Activated naive CD4-positive, alpha-beta T cell treated with anti-CD3 and anti-CD28 coated beads, Interleukin-2, amount 10 ng/mL, durations not matched to agents 7 days and 5 days (primary cell): ENCODE measurements at places on chromosomes 5 and 9.
A peak's percentile ranks its signal among the peaks of the same experiment; 100 is the strongest.

DNA sequence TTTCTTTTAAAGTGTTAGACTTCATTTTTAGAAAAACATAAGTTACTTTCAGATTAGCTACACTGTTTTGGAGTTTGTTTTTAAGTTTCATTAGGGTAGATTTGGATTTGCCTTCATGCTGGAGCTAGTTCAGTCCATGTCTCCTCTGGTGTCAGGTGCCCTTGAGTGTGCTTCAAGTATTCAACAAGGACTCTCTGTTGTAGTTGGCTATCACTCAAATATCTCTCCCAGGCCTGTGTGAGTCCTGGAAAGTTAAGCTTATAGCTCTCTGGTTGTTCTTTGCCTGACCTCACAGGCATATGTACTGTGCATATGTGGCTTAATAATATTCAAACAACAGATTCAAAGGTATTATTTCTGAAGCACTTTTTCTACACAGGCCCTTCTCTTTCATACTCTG is 45.4 kb downstream of the PTBP3 start:
- DNase-seq = no peak

GRCh38 chr5:111584651-111585050 is 72.3 kb upstream of the STARD4 start:
- no peak for DNase-seq

- no peak for DNase-seq
These were observed 14.5 kb downstream of the SLC23A1 start for GRCh38 chr5:139368613-139369012.

DNA sequence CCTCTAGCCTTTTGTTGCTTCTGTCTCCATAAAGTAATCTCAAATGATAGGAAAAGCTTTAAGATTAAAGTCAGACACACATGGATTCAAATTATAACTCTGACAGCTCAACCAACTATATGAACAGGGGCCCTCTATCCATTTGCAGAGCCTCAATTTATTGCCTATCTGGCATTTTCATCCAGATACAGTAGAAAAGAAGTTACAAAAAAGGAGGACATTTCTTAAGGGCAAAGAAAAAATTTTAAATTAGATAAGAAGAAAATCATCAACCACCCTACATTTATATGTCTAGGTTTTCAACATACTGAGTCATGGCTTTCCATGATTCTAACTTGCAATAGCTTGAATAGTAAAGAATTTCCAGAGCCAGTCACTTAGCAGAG is 567.2 kb downstream of the CAAP1 start:
- DNase-seq = no peak

DNA sequence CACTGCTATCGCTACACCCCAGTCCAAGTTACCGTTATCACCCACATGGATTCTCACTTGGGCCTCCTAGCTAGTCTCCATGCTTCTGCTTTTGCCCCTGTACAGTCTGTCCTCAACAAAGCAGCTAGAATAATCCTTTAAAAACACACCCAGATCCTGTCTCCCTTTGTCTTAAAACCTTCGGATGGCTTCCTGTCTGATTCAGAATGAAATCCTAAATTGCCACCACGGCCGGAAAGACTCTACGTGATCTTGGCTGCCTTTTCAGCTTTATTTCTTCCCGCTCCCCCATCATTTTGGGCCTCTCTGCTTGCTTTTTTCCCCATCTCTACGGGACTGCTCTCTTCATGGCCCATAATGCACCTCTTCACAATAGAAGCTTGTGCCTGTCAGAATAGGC is 33.4 kb downstream of the GDNF start:
- no peak for DNase-seq

- DNase-seq = no peak
These were observed 411.5 kb downstream of the PLK2 start for GRCh38 chr5:58048185-58048925.

- peak; percentile 49 for DNase-seq
These were observed 1.3 kb upstream of the REEP5 start for GRCh38 chr5:112923148-112923917.

DNA sequence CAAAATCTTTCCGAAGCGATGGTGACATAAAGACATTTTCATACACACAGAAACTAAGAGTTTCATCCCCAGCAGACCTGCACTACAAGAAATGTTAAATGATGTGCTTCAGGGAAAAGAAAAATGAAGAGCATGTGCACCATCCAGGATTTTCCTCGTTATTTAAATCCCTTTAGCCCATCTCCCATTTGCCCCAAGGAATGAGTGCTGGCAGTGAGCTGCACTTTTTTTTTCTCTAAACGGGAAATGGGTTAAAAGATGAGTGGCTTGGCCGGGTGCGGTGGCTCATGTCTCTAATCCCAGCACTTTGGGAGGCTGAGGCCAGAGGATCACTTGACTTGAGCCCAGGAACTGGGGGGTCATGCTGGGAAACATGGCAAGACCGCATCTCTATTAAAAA is 6.8 kb upstream of the LRRC14B start:
- DNase-seq = no peak

- DNase-seq = no peak
These were observed 47.0 kb upstream of the PDE8B start for GRCh38 chr5:77163453-77163852.

DNA sequence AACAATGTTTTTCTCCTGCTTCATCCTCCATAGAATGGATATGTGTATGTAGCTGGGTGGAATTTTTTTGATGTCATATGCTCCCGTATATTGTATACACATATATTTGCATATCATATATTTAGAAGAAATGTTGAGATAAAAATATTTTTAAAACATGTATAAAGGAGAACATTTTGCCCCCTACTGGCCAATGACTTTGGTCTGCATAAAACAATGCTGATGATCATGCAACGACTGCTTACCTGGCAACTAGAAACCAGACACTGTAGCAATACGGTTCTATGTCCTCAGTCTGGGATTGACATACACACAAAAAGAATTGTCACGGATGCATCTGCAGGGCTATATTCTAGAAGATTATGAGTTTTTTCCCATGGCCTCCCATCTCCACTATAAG is 503.6 kb downstream of the ELAVL2 start:
- no peak for DNase-seq

- no peak for DNase-seq
These were observed 243.6 kb downstream of the AUH start for GRCh38 chr9:91117959-91118703.

DNA sequence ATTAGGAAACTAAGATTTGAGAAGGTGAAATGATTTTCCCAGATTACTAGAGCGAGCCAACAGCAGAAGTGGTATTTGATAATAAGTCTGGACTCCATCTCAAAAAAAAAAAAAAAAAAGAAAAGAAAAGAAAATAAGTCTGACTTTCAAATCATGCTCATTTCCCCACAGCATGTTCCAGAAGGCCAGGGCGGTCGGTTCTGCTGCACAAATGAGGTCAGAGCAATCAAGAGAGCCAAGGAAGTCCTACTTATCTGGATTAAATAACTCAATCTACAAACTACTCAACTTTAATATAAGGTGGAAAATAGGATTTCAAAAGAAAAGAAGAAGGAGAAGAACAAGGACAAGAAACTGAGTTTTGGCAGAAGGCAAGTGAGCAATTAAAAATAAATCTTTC is 130.4 kb upstream of the RASA1 start:
- DNase-seq = no peak

GRCh38 chr9:98929071-98929470 is 14.6 kb upstream of the COL15A1 start:
- no peak for DNase-seq

- no peak for DNase-seq
These were observed 8.3 kb upstream of the SLC6A18 start for GRCh38 chr5:1216918-1217295.

DNA sequence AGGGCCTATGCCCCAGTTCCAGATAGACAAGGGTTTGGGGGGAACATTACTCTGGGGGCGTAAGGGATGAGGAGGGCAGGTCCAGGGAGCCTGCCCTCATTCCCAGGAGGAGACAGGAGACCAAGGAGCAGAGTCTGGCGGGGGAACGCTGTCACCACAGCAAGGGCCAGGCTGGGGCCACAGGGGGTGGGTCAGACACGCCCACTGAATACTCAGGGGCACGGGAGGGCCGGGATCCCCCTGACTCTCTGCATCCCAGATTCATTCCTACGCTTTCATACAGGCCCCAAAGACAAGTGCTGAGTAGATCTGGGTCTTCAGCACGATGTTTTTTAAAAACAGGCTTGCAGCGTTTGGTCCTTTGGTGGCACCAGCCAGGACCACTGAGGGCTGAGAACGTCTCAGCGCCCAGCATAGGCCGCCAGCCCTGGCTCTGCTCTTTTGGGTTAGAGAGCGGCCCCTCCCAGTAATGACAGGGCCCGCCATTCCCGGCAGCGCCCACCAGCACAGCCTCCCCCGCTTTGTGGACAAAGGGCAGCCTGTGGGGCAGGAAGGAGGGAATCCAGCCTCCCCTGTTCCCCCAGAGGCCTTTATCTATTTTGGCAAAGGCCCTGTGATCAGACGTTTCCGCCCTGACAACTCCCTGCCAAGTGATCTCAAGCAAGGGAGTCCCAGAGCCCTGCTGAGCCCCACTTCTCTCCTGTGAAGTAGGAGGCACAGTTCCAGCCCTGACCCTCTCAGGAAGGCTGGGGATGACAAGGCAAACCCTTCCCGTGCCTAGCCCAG is 24.9 kb downstream of the NEK6 start:
- DNase-seq = no peak

- no peak for DNase-seq
These were observed 9.3 kb downstream of the BAAT start for GRCh38 chr9:101375546-101375945.

- no peak for DNase-seq
These were observed 40.2 kb upstream of the TMED7 start for GRCh38 chr5:115666023-115666422.

DNA sequence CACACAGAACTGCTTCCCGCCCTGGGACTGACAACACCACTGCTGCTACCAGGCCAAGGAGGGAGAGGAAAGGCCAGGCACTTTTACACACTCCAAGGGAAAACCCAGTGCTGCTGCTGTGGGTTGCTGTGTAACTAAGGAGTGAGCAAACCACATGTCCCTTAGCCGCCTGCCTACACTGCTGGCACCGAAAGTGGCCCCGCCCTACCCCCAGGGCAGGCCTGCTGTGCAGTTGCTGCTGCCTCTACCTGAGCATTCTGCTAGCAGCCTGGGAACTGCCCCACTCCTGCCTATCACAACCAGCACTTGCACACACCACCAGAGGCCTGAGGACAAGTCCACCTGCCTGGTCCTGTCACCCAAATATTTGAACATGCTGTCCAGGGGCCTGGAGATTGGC is 740.9 kb downstream of the DTWD2 start:
- no peak for DNase-seq

GRCh38 chr5:177132136-177133095 is 1.2 kb upstream of the NSD1 start:
- DNase-seq = peak; percentile 57

DNA sequence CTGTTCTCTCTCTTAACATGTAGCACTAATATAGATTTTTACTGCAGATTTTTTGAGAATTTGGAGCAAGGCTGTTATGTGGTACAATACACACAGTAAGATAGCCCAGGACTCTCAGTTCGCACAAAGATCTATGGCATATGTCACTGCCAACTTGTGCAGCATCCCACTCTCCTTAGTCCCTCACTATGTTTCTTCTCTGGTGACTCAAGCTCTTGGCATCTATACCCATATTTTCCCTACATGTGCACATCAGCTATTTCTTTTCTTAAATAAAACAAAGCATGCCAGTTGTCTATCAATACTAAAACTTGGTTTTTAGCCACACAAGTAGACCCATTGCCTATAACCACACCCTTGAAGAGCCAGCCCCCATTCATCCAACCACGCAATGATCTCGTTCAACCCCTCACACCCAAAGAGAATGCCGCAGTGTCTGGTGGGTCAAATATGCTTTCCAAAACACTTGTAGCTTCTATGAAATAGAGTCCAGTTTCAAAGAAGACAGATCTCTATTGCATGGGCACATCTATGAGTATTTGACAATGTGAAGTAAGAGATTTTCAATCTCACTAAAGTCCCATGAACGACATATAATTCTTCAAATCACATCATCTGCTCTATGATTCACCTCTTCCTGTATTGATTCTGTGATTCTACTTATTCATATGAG is 18.2 kb upstream of the IL7R start:
- no peak for DNase-seq

DNA sequence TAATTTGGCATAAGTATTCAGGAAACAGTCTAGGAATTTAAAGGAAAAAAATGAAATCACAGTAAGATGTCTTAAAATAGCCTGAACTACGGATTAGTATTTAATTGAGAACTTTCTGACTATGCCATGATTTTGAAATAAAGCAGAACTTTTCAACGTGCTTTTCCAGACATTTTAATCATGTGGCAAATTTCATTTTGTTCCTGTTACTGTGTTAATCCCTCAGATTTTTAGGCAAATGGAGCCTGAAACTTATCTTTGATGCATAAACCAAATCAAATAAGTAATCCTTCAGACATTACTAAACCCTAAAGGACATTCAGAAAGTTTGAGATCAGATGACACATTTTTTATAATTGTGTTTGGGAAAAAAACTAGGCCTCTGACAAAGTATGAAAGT is 75.7 kb downstream of the FBN2 start:
- DNase-seq = no peak

- no peak for DNase-seq
These were observed 38.8 kb upstream of the ZNF618 start for GRCh38 chr9:113837334-113837733.

DNA sequence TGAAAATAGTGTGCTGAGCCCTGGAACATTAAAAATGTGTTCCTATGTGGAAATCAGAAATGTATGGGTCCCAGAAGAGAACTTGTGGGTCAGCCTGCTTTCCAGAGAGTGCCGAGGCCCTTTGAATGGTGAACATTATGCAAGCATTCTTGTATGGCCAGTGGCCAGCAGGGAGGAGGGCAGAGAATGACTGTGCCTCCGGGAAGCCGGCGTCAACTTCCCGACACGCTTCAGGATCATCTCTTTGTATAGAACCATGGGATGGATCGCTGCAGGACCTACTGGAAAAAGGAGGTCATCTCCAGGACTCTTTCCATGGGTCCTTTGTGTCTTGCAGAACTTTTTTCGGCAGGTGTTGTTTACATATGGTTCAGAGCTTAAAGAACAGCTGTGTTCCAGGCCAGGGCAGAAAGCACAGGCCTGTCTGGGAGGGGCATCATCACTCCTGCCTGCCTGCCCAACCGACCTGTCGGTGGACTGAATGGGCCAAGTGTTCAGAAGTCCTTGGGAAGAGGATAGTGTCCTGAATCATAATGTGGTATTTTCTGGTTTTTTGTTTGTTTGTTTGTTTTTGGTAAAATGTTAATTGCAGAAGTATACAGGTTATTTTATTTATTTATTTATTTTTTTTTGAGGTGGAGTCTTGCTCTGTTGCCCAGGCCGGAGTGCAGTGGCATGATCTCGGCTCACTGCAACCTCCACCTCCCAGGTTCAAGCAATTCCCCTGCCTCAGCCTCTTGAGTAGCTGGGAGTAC is 9.0 kb downstream of the PRRC2B start:
- DNase-seq = no peak

GRCh38 chr5:82295144-82295543 is 17.0 kb upstream of the RPS23 start:
- no peak for DNase-seq

DNA sequence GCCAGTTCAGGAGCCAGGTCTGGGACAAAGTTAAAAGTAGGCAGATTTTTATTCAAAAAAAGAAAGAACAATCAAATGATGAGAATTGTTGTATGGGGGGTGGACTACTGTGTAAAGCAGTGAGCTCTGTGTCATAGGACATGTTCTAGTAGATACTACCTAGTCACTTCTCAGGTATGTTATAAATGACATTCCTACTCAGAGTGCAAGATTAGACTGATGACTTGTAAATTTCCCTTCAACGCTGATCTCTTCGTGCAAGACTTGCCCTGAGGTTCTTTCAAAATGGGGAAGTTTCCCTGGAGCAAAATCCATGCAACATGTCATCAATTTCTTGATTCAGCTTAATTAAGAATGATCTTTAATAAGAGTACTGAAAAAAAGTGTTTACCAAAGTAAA is 175.1 kb downstream of the RORB start:
- no peak for DNase-seq
